Stimulated activated effector memory CD8-positive, alpha-beta T cell treated with anti-CD3 and anti-CD28 coated beads, Interleukin-12 subunit alpha, Interleukin-12 subunit beta, amount 100 ng/mL, for 72 hours (primary cell): ENCODE measurements at places on chromosomes 13 and 19.

DNA sequence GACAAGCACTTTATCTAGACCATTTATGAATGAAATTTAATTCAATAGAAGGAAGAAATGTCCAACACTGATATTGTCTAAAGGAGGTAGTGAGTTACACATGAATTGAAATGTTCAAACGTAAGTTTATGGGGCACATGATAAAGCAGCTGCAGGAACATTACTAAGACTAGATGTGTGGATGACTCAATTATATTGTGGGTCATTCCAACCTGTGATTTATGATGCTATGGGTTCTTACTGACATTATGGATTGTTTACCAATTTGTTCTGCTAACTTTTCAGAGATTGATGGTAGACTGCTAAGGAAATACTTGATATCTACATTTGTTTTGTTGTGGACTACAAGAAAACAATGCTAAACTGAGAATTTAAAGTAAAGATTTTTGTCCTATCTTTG, 56.1 kb upstream of the ATXN8OS start:
- DNase-seq, result no peak

GRCh38 chr13:52984881-52985363, 43.7 kb upstream of the OLFM4 start:
- no peak for DNase-seq

GRCh38 chr13:90564096-90564495, 783.4 kb upstream of the MIR17HG start:
- no peak for DNase-seq

- DNase-seq, result no peak
Observed at GRCh38 chr19:30228835-30229524, 143.2 kb upstream of the ZNF536 start.

DNA sequence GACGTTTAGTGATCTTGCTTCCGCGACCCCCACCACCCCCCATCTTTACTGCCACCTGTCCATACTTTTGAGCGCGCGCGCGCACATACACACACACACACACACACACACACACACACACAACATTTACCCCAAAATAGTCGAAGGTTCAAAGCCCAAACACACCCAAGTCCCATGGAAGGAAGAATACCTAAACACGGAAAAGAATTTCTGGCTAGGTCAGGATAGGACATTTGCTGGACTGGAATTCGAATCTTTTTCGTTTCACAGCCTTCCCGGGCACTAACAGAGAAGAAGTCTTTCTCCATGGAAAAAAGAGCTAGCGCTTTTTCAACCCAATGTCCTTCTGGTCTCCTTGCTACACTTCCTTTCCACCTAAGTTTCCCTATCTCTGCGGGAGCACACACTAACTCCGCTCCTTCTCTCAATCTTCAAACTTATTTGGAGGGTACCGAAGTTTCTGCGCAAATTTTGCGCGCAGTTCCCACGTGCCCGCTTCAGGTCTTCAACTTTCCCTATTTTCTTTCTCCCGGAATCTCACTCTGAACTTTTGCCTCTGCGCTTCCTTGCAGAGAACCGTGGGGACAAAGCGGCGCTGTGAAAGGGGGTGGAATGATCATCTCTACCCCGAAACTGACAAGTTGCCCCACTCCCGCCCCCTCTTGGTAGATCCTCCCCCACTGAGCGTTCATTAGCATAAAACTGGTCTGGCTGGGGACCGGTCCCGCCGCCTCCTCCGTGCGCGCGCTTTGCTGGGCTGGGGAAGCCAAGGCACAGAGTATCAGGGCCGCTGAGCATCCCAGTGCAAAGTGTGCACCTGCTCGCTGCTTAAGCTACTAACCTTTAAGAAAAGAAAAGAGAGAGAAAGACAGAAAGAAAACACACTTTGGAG, 2.7 kb downstream of the DACH1 start:
- DNase-seq, result no peak

DNA sequence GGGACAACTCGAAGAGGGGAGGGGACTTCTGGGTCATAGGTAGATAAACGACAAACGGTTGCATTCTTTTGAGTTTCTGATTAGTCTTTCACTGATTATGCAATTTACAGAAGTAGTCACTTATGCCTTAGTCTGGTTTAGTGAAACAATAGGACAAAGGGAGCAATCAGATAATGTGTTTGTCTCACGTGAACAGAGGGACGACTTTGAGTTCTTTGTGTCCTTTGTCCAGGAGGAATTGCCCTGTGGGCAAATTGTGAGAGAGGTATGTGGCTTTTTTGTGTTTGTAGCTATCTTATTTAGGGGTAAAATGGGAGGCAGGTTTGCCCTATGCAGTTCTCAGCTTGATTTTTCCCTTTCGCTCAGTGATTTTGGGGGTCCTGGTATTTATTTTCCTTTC, 362.9 kb upstream of the PCDH20 start:
- DNase-seq, result no peak

- DNase-seq, result no peak
Observed at GRCh38 chr19:850221-850978, 1.7 kb upstream of the ELANE start.

GRCh38 chr19:56393119-56394012, at the start of gene ZNF582:
ZNF582 (minus strand) TSS chr19:56393534; CDS start chr19:56391752, 1,782 bp downstream.
- peak; percentile 91 for DNase-seq

GRCh38 chr13:43472980-43473379, 313.8 kb downstream of the ENOX1 start:
- no peak for DNase-seq
